ENCODE measurements at places on chromosomes 13 and 19. TPM values are rescaled to one million over a fixed set of nuclear protein-coding genes. Genes with fewer than 3 reads are reported as not detected.

ZNF787 gene
- 24.7 TPM for total RNA-seq

ZNF430 gene
- total RNA-seq = 20.8 TPM

PCDH9 gene
- 4.2 TPM for total RNA-seq

TMEM59L gene
- 0.20 TPM for total RNA-seq

FFAR3 gene
- total RNA-seq = not detected

DCUN1D2 gene
- total RNA-seq = 21.4 TPM

OR7D2 gene
- 0.05 TPM for total RNA-seq

DNA sequence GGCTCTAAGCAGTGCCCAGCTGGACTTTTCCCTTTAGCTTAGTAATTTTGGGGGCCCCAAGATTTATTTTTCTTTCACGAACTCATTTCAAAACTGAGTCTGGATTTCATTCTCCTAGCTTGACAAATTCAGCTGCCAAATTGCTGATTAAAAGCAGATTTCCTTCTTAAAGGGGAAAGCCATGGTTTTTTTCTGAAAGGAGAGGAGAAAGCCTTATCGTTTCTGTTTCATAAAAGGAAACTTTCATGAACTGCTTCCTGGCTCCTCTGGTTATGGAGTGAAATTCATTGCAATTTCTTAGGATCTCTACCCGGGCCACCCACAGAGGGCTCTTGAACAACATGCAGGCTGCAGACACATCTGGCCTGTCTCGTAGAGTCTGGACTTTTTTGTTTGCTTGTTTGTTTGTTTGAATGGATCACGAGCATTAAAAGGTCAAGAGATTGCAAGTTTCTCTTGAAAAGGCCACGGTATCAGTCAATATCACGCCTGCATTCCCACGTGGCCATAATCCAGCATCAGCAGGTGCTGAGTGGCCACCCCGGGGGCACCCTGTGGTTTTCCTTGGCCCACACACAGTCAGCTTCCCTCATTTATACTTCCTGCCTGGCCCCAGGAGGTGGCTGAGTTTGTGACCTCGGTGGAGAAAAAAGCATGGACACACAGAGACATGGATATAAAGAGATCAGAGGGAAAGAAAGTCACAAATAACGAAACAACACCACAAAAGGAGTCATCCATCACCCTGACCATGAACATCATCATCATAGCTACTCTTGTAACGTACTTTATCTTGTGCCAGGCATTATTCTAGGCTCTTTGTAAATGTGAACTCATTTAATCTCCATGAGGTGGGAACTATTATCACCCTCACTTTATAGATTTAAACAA lies 10.5 kb upstream of the KLK4 start:
- peak; percentile 93 for DNase-seq
- no peaks in the 10 kb centered on the region for H3K36me3 ChIP-seq
- peak overlapping the region; percentile 36 for H3K27ac ChIP-seq

GRCh38 chr13:29561918-29562317 lies 33.6 kb downstream of the SLC7A1 start:
- no peak for DNase-seq
- peaks cover under 1% of the 10 kb centered on the region for H3K4me1 ChIP-seq
- no peaks in the 10 kb centered on the region for H3K27me3 ChIP-seq
- peaks cover 2% of the 10 kb centered on the region for H3K36me3 ChIP-seq

- no peak for DNase-seq
- peaks cover 12% of the 10 kb centered on the region for H3K4me1 ChIP-seq
- peak overlapping the region; percentile 94 for H3K4me3 ChIP-seq
- H3K27ac ChIP-seq = no peak overlapping the region
- peaks cover 2% of the 10 kb centered on the region for H3K36me3 ChIP-seq
Measured at GRCh38 chr19:16326401-16327168, 2.0 kb downstream of the KLF2 start.

- H3K4me1 ChIP-seq = no peaks in the 10 kb centered on the region
- no peaks in the 10 kb centered on the region for H3K36me3 ChIP-seq
- H3K4me3 ChIP-seq = no peak overlapping the region
- H3K27me3 ChIP-seq = no peaks in the 10 kb centered on the region
Measured at GRCh38 chr19:9972103-9972502, 35.8 kb upstream of the OLFM2 start.

DNA sequence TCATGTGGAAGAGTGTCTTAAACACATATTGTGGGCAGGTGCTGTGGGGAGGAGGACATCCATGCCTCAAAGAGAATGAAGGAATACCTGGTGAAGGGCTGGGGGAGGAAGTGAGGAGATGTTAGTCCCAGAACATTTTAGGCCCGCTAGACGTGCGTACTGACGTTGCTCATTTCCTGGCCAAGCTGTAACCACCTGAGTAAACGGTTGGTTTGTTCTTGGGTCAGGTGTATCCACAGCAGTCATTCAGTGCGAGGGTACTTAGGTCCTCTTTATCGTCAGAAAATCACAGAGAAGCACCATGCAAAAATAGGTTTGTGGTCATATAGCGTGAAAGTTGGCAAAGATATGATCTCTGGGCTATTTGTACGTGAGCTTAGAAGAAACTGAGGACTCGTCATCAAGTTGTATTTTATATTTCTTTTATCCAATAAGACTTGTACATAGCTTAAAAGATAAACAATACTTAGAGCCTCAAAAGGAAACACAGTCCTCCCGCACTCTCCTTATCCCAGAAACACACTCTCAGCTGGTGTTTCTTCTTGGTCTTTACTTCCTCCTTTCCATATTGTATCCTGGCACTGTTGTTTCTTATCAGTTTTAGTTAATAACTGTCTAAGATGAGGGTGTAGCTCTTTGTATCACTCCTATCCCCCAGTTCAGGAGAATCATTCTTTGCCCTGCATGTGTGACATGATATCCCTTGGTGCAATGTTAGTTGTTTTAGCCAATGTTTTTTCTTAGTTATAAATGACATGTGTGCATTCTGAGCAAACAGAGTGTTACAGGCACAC lies 52.0 kb downstream of the ARHGEF7 start:
- peaks cover 20% of the 10 kb centered on the region for H3K4me1 ChIP-seq
- H3K36me3 ChIP-seq = peaks cover 3% of the 10 kb centered on the region
- DNase-seq = no peak
- H3K27me3 ChIP-seq = no peaks in the 10 kb centered on the region

DNA sequence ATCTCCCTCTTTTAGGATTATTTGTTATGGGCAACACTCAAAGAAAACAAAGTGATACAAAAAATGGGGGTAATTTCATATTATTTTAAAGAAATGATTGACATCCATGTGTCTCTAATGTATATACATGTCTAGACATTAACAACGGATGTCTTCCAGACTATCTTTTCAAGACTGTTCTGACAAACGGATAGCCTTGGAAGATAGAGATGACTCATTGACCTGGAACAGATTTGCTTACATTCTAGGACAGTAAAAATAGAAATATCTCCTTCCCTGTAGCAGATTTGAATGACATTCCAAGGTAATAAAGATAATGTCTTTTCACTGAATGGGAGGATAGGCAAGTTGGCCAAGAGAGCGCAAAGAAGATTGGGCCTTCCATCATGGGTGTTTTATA lies 26.2 kb upstream of the SLITRK6 start:
- no peak overlapping the region for H3K27ac ChIP-seq
- no peaks in the 10 kb centered on the region for H3K4me1 ChIP-seq
- no peaks in the 10 kb centered on the region for H3K27me3 ChIP-seq
- DNase-seq = no peak

- H3K4me1 ChIP-seq = peaks cover 27% of the 10 kb centered on the region
- no peak for DNase-seq
- H3K27ac ChIP-seq = no peak overlapping the region
- no peaks in the 10 kb centered on the region for H3K36me3 ChIP-seq
Measured at GRCh38 chr19:19110410-19111135, 27.7 kb downstream of the TMEM161A start.

- no peaks in the 10 kb centered on the region for H3K36me3 ChIP-seq
- peaks cover 22% of the 10 kb centered on the region for H3K4me1 ChIP-seq
- peak; percentile 73 for DNase-seq
- no peaks in the 10 kb centered on the region for H3K27me3 ChIP-seq
Measured at GRCh38 chr13:47932950-47933923, 67.8 kb downstream of the SUCLA2 start.

DNA sequence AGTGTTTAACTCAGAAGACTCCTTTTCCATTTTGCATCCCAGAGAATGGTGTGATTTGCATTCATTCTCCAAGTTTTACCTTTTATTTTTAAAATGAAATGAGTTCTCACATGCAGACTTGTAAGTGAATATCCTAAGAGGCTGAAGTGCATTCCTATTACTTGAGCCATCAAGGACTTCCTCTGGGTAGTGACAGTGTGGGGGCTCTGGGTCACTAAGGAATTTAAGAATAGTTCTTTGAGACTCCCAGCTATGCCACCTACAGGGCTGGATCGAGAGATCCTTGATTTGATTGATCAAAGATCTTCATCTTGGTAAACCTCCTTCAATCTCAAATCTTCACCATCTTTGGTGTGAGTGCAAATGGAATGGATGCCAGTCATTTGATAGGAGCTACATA lies 36.3 kb upstream of the SLC10A2 start:
- no peaks in the 10 kb centered on the region for H3K27me3 ChIP-seq
- no peak overlapping the region for H3K4me3 ChIP-seq
- H3K4me1 ChIP-seq = no peaks in the 10 kb centered on the region
- no peaks in the 10 kb centered on the region for H3K36me3 ChIP-seq
- no peak for DNase-seq

GRCh38 chr19:37313335-37313627 lies 57.6 kb upstream of the ZNF527 start:
- H3K27me3 ChIP-seq = no peaks in the 10 kb centered on the region
- no peaks in the 10 kb centered on the region for H3K36me3 ChIP-seq
- H3K4me1 ChIP-seq = no peaks in the 10 kb centered on the region
- no peak overlapping the region for H3K4me3 ChIP-seq

GRCh38 chr13:61954092-61954491 lies 538.4 kb upstream of the PCDH20 start:
- H3K36me3 ChIP-seq = no peaks in the 10 kb centered on the region
- peak; percentile 50 for DNase-seq
- H3K27ac ChIP-seq = no peak overlapping the region
- H3K4me3 ChIP-seq = no peak overlapping the region

- H3K27ac ChIP-seq = no peak overlapping the region
- H3K27me3 ChIP-seq = no peaks in the 10 kb centered on the region
- H3K4me1 ChIP-seq = peaks cover 6% of the 10 kb centered on the region
- peaks cover 49% of the 10 kb centered on the region for H3K36me3 ChIP-seq
Measured at GRCh38 chr13:110311443-110312338, 4.6 kb downstream of the COL4A2 start.

- H3K36me3 ChIP-seq = no peaks in the 10 kb centered on the region
- peaks cover 3% of the 10 kb centered on the region for H3K4me1 ChIP-seq
- DNase-seq = no peak
- H3K27ac ChIP-seq = no peak overlapping the region
- H3K27me3 ChIP-seq = no peaks in the 10 kb centered on the region
Measured at GRCh38 chr19:43469160-43469480, 3.7 kb upstream of the LYPD3 start.

DNA sequence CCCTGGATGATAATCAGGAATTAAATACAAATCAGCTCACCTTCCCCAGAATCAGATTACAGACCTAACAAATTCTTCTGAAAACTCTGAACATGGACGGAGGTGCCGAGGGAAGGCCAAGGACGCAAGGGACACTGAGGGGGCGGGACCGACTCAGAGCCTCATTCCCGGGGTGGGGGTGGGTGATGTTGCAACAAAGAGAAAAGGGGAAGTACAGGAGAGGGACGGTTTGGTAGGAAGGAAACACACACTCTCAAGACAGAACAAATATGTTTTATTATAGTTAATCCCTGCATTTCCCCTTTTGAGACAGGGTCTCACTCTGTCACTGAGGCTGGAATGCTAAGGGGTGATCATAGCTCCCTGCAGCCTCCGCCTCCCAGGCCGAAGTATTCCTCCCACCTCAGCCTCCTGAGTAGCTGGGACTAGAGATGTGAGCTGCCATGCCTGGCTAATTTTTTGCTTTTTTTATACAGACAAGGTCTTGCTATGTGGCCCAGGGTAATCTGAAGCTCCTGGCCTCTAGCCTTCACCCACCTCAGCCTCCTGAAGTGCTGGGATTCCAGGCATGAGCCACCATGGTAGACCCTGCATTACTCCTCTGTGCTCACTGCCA lies 786 bp upstream of the LILRA2 start:
- no peaks in the 10 kb centered on the region for H3K36me3 ChIP-seq
- no peak overlapping the region for H3K27ac ChIP-seq
- DNase-seq = no peak
- no peaks in the 10 kb centered on the region for H3K4me1 ChIP-seq
- no peaks in the 10 kb centered on the region for H3K27me3 ChIP-seq

All from SJCRH30 (cell line).